ENCODE measurements at places on chromosomes 4 and X. TPM values are rescaled to one million over a fixed set of nuclear protein-coding genes. Genes with fewer than 3 reads are reported as not detected.

PABPC5 gene
- polyA plus RNA-seq, result 2.7 TPM

REPS2 gene
- polyA plus RNA-seq, result 15.1 TPM

CNKSR2 gene
- polyA plus RNA-seq, result 31.1 TPM

PLS3 gene
- 3.8 TPM for polyA plus RNA-seq

MAGEC2 gene
- not detected for polyA plus RNA-seq

XAGE1A gene
- polyA plus RNA-seq, result not detected

HPSE gene
- 0.16 TPM for polyA plus RNA-seq

MAP7D3 gene
- polyA plus RNA-seq, result 5.4 TPM

PWWP3B gene
- 7.5 TPM for polyA plus RNA-seq

ABLIM2 gene
- 14.9 TPM for polyA plus RNA-seq

ARAP2 gene
- polyA plus RNA-seq, result 2.1 TPM

MAGEA9B gene
- not detected for polyA plus RNA-seq

MTMR1 gene
- polyA plus RNA-seq, result 34.7 TPM

SSX4 gene
- polyA plus RNA-seq, result not detected

ETNPPL gene
- 0.45 TPM for polyA plus RNA-seq

SLC49A3 gene
- polyA plus RNA-seq, result not detected

NPY2R gene
- polyA plus RNA-seq, result 1.2 TPM

SPATA4 gene
- not detected for polyA plus RNA-seq

PNCK gene
- 9.5 TPM for polyA plus RNA-seq

DHRSX gene
- 15.7 TPM for polyA plus RNA-seq

MAGEA8 gene
- not detected for polyA plus RNA-seq

CRLF2 gene
- polyA plus RNA-seq, result not detected

SPON2 gene
- 0.57 TPM for polyA plus RNA-seq

GNRHR gene
- polyA plus RNA-seq, result not detected

RBM46 gene
- polyA plus RNA-seq, result 0.09 TPM

SYN1 gene
- polyA plus RNA-seq, result 4.3 TPM

SLC10A7 gene
- polyA plus RNA-seq, result 5.5 TPM

NLRP2B gene
- not detected for polyA plus RNA-seq

RPS6KA6 gene
- polyA plus RNA-seq, result 12.9 TPM

COL4A5 gene
- polyA plus RNA-seq, result 3.9 TPM

ODAPH gene
- polyA plus RNA-seq, result 2.5 TPM

LUZP4 gene
- polyA plus RNA-seq, result not detected

CXCL6 gene
- not detected for polyA plus RNA-seq

RAB41 gene
- polyA plus RNA-seq, result not detected

MMAA gene
- 5.0 TPM for polyA plus RNA-seq

CTAG1B gene
- not detected for polyA plus RNA-seq

NEUROG2 gene
- 0.58 TPM for polyA plus RNA-seq

PDE5A gene
- polyA plus RNA-seq, result 12.9 TPM

MAGEA2B gene
- 4.5 TPM for polyA plus RNA-seq

GYPE gene
- polyA plus RNA-seq, result not detected

BBS7 gene
- 60.9 TPM for polyA plus RNA-seq

MAGEA1 gene
- not detected for polyA plus RNA-seq

ZNF732 gene
- polyA plus RNA-seq, result not detected

TRIM60 gene
- polyA plus RNA-seq, result not detected

GRIA2 gene
- polyA plus RNA-seq, result 823 TPM

FAM3A gene
- 19.5 TPM for polyA plus RNA-seq

ATP2B3 gene
- polyA plus RNA-seq, result 4.4 TPM

YIPF7 gene
- polyA plus RNA-seq, result not detected

FOXR2 gene
- polyA plus RNA-seq, result not detected

GPR50 gene
- not detected for polyA plus RNA-seq

TSPAN5 gene
- polyA plus RNA-seq, result 18.8 TPM
